ENCODE measurements at places on chromosomes 3 and 15.

DNA sequence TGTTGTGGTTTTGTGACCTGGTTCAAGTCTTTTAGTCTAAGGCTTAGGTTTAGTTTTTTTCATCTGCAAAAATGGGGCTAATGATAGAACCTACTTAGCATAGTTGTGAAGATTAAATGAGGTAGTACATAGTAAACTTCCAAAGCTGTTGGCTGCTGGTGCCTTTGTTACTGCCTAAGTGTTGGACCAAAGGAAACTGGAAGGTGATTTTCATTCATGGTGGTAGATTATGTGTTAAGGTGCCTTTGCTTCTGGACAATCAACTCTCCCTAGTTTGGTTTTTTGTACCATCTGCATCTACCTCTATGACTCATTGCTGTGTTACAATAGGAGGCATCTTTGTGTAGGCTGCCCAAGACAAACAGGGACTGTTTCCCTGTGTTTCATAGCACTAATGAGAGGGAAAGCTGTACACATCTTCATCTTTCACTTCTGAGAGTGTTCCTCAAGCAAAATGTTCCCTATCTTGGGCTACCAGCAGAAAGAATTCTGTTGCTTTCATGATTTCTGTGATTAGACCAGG lies 3.2 kb downstream of the MAP2K1 start:
- DNase-seq: no peak

DNA sequence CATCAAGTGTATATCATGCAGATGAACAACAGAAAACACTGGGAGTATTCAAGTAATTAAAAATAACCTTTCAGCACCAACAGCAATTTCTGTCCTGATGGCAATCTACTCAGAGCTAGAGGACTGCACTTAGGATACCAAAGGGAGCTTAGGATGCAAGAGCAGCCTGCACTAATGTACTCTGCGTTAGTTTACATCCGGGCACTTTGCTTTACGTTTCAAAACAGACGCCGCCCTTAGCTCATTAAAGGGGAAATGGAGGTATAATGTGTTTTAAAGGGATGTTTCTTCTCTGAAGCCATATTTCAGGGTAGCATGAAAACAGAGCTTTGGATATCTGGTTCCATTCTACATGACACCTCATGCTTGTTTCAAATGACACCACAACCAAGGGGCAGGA lies 14.0 kb upstream of the B3GNT5 start:
- DNase-seq: no peak

DNA sequence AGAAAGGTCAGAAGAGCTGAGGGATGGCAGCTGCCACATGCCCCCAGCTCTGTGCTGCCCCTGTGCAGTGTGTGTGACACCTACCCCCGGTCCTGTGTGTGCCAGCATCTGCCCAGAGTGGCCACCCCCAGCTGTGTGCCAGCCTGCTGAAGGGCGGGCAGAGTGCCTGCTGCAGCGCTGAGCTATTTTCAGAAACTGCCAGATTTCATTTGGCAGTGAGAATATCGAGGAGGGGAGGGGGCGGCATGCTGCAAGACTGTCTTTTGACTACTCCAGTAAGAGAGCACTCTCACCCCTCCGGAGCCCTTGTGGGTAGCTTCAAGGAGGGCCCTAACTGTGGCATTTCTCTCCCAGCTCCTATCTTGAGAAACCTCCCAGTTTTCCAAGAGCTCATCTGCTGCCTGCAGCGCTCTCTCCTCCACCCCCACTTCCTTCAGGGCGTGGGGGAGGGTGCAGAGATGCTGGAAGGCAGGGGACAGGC lies 25.2 kb upstream of the DOCK3 start:
- no peak for DNase-seq

GRCh38 chr3:32438596-32439344 lies 47.1 kb downstream of the CMTM7 start:
- peak; percentile 49 for DNase-seq

- DNase-seq: no peak
Measured at GRCh38 chr15:58447271-58448010, 15.7 kb downstream of the LIPC start.

DNA sequence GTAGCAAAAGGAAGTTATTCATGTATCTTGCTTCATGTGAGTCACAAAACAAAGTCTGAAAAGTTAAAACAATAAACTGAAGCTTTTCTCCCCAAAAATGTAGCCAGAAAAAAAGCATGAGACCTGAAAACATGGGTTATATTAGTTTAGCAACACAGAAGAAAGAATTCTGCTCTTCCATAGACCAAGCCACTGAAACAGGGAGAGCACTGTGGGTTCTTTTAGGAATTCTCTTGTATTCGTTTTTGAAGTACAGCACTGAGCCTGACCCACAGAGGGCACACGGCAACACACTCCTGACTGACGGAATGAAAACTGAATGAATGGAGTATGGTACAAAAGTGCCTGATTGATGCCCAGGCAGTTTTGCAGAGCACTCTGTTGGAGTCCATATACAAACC lies 66.6 kb downstream of the TM4SF4 start:
- no peak for DNase-seq

- no peak for DNase-seq
Measured at GRCh38 chr15:86526938-86527690, 447.4 kb downstream of the AGBL1 start.

- DNase-seq: no peak
Measured at GRCh38 chr3:56792193-56792592, 9.6 kb downstream of the ARHGEF3 start.

DNA sequence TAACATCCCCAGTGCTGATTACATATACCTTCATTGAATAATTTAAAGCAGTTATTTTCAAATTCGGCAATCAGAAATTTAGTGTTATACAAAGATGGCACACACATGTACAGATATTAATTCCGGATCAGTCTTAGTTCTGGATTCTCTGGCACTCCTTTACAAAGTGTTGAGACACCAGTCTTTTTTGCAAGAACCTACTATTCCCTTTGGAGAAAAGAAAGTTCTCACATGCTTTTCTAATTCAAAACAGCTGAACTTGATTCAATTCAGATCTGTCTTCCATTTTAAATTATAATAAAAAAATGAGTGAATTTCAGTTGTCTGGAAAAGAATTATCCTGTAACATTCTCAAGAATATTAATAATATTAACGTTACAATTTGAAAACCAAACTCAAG lies 20.4 kb downstream of the CCDC191 start:
- DNase-seq: no peak

GRCh38 chr3:182508919-182509711 lies 284.2 kb upstream of the ATP11B start:
- DNase-seq: no peak

- no peak for DNase-seq
Measured at GRCh38 chr3:53921296-53921695, 29.6 kb upstream of the SELENOK start.

DNA sequence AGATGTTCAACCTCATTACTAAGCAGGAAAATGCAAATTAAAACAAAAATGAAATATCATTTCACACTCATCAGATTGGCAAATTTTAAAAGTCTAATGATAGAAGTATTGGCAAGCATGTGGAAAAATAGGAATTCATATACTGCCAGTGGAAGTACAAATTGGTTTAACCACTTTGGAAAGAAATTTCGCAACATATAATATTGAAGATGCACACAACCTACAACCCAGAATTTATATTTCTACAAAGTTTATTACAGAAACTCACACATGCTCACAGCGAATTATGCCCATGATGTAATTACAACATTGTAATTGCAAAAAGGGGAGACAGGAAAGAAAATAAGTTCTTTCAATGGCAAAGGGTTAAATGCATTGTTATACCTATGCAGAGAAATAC lies 324.1 kb downstream of the IGSF11 start:
- no peak for DNase-seq

DNA sequence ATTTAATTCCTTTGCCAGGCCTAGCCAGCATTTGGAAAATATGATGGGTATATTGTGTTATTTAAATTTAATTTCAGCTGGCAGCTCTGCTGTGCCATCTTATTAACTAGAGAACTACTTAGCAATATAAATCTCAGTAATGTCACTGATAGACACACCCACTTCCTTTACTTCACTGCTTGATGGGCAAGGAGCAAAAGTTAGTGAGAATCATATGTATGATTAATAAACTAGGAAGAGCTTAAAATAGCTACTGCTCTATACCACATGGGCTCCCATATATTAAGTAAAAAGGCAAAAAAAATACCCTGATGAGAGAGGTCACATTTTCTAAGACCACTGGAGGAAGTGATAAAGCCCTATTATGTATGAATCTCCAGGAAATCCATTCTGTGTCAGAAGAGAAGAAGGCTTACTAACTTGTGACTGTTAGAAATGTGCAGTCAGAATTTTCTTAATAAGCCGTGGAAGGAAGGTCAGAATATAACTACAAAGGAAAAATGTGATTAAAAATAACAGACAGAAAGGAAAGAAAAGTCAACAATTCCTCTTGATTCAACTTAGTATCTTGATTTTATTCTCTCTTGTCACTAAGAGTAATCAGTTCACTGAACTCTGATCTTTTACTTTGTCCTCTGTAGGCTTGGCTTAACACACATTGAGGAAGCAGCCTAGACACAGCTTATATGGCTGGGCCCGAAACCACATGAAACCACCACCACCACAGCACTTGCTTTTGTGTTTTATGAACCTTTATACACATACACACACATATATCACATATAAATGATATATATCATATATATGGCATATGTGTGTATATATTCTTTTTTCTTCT lies 1233.9 kb upstream of the ALCAM start:
- no peak for DNase-seq

DNA sequence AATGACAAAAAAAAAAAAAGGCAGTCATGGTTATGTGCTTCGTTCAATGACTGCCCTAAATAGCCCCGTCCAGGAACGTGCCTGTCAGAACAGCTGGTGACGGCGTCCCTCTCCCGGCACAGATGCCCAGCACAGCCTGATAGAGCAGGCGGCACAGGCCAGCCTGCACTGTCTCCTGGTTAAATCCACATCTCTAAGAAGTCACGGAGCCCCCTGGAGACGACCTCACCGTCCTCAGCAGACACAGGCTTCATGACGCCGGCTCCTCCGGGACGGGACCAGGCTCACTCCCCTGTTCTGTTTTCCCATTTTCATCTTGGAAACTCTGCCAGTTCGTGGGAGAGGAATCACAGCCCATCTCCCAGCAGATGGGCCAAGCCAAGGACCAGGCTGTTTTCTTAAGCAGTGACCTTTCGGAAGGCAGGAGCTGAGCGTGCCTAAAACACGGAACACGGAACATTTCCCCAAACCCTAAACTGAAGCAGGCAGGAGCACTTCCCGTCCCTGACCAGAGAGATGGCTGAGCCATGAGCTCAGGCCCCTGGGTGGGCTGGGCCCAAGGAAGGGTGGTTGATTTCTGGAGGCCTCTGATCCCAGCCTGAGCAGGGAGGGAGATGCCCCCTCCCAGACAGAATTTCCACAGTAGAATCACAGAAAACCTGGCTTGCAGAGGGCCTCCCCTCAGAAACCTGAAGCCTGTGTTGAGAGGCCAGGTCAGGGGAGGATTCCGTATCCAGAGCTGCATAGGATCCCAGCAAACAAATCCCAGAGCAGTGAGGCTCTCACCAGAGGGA lies 35.9 kb downstream of the ADCY5 start:
- no peak for DNase-seq

- no peak for DNase-seq
Measured at GRCh38 chr3:58144478-58145325, 66.1 kb downstream of the DNASE1L3 start.

DNA sequence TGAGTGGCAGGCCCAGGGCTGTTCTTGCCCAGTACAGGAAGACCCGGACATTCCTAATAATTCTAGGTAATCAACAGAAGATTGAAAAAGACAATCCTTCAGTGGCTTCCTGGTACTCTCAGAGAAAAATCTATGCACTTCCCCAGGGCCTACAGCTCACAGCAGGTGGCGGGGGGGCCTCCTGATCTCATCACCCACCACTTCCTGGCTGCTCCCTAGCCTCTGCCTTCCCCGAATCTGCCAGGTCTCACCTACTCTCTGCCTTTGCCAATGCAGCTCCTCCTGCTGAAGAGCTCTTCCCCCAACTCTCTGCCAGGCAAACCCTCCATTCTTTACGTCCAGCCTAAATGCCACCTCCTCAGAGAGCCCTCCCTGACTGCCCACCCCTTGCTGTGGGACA lies 37.5 kb downstream of the EHD4 start:
- DNase-seq: peak; percentile 72

DNA sequence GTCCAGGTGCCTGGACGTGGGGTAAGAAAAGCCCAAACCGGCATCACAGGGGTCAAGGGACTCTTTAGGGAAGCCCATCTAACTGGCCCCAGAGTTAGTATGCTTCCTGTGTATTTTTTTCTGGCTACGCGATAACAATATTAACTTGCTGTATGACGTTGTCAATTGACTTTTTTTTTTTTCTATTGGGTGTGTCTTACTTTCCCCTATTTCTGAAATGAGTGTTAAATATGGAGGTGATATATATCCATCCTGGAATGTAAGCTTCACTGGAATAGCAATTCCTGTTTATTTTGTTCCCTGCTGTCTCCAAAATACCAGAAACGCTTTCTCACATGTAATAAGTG lies 598 bp upstream of the GMNC start:
- DNase-seq: no peak

DNA sequence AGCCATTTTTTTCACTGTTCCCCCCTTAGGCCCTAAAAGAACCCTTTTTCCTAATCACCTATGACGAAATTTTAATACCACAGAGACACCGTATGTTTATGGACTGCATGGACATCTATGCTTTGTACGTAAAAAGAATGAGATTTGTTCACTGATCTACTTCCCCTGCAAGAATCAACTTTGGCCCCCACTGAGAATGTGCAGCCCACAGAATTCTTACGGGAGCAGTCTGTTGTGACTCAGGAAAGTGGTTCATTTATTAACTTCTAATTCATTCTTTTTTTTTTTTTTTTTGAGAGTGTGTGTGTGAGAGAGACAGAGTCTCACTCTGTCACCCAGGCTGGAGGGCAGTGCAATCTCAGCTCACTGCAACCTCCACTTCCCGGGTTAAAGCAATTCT lies 17.6 kb downstream of the EIF4E3 start:
- DNase-seq: no peak

GRCh38 chr15:63276342-63277037 lies 915 bp upstream of the APH1B start:
- DNase-seq: no peak

DNA sequence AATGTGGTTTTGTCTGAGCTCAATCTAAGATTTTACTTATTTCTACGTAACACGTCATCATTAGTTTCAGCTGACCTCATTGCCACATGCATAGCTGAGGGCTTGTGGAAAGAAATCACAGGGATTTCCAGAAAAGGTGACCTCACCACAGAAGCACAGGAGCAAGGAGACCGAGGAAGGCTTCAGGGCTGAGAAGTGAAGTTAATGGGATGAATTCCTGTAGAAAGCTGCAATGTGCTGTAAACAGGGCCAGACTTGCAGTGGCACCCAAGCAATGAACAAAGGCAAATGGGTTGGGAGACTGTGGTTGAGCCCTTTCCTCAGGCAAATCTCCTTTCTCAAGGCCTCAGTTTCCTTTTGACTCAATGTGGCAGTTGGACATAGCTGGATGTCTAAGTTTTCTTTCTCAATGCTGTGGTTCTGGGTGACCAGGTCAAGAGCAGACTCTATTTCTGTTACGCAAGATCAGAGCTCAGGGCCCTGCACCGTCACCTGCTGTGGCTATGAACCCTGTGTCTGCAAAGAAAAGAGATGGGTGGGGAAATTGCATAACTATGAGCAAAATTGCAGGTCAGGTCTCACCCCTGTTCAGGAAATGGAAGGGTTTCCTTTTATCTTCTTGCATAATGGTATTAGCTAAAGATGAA lies 252.2 kb upstream of the TBL1XR1 start:
- DNase-seq: peak; percentile 7

- DNase-seq: no peak
Measured at GRCh38 chr15:64877435-64877834, 34.3 kb upstream of the ANKDD1A start.
